ENCODE measurements at places on chromosomes 5 and 9. TPM values are rescaled to one million over a fixed set of nuclear protein-coding genes. Genes with fewer than 3 reads are reported as not detected.

TMEM203 gene
- 29.9 TPM for total RNA-seq

- DNase-seq = peak; percentile 78
Measured at GRCh38 chr5:73519531-73520283, 21.5 kb downstream of the BTF3 start.

- DNase-seq = no peak
Measured at GRCh38 chr5:174147551-174147950, 102.0 kb downstream of the NSG2 start.

GRCh38 chr5:149780043-149780737 lies 50.1 kb downstream of the PPARGC1B start:
- DNase-seq = no peak

DNA sequence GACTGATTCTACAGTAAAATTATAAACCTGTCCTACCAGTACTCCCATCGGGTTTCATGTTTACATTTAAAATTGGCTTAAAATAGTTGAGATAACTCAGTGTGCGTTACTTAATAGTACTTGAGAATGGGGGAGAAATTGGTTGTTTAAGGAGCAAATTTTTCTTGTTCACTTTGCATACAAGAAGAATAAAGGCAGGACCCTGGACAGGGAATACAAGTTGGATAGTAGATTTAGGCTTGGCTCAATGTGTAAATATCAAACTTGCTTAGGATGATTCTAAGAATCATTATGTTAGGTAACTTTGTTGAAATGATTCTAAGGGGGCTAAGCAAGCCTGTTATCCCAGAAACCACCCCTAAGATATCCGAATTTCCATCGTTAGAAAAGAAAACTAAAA lies 448.4 kb upstream of the TLE4 start:
- DNase-seq = no peak

MTRR gene
- total RNA-seq = 54.3 TPM

CAMK2A gene
- not detected for total RNA-seq

DDX4 gene
- not detected for total RNA-seq

FOXD4L6 gene
- total RNA-seq = 0.16 TPM

IFNB1 gene
- 1.1 TPM for total RNA-seq

DNA sequence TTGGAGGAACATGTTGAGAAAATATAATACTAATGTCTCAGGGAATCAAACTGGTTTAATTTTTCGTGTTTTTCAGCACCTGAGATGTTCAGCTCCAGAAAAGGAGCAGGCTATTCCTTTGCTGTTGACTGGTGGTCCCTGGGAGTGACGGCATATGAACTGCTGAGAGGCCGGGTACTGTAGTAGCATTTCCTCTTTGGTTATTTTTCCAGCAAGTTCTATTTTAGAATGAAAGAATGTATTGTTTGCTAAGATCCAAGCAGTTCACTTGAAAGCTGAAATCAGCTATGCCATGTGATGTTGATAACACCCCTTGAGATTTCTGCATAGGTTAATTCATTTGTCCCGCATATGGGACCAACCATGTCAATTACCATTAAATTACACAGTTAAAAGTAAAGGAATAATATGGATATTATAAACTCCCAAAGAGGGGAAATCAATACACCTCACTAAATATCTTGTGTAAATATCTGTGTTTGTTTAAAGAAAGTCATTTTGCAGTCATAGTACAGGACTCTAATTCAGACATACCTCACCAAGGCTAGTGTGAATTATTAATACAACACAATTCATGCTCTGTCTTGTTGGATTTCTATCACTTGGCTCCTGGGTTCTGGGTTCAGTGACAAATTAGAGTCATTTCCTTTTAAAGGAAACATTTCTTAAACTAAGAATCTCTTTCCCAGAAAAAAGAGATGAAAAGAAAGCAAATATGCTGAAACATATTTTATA lies 126.8 kb downstream of the STK32A start:
- no peak for DNase-seq

GRCh38 chr5:30040488-30041118 lies 1152.9 kb upstream of the CDH6 start:
- DNase-seq = peak; percentile 38

DNA sequence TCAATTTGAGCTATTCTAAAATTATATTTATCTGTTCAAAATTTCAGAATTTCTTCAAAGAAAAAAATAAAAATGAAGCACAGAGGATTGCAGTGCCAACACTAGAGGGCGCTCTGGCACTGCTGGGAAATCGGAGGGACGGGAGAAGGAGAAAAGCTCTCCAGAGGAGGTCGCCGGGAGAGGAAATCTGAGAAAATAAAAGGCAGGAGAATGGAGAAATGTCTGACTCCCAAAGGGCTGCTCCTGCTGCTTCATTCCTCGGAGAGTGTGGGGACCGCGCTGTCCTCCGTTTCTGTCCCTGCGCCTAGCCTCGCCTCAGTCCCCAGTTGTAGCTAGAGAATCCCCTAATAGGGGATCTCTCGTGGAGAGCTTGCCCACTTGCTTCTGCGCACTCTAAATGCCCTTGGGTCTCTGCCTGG lies 40.0 kb upstream of the ARSB start:
- DNase-seq = peak; percentile 55

GPBP1 gene
- 88.5 TPM for total RNA-seq

GRCh38 chr9:111866976-111867375 lies 29.6 kb upstream of the UGCG start:
- no peak for DNase-seq

DNA sequence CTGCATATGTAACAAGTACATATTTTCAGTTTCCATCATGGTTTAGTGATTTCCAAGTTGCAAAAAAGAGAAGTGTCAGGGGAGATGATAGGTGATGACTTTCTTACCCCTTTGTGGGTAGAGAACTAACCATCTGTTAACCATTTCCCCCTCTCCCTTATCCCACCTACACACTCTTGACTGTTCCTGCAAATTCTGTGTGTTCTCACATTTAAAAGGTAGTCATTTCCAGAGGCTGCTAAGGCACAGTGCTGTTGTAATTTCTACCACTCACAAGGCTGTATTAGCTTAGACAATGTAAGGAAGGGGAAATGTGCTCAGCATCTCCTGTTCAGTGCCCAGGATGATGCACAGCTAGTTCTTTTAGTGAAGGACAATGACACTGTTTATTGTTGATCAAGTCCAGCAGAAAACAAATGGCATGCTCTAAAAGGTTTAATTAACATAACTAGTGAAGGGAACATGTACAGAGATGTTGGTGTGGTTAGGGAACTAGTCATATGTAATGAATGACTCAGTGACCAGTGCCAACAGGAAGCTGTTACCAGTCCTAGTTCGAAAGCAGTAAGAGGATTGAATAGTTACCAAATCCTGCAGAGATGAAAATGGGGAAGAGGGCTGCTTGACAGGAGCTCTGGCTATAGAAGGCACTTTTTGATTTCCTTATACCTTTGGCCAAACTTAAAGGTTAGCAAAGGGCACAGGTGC lies 165.1 kb downstream of the PLK2 start:
- no peak for DNase-seq

DNA sequence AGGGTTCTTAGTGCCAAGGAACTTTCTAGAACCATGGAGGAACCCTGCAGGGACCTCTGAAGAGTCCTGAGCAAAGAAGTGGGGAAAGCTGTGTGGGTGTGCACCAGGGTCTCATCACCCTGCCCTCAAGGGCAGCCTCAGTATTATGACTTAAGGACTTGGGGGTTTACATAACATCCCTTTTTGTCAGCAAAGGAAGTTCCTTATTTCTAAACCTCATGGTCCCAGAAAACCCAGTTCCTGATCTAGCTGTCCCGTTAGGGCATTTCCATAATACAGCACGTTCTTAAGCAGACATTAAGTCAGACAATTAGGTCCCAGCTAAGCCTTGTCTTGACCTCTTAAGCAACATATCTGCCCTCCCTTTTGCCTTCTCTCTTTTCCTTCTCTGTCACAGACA lies 57.3 kb downstream of the DAPK1 start:
- no peak for DNase-seq

- peak; percentile 45 for DNase-seq
Measured at GRCh38 chr5:157820593-157821252, 38.2 kb downstream of the CLINT1 start.

DNA sequence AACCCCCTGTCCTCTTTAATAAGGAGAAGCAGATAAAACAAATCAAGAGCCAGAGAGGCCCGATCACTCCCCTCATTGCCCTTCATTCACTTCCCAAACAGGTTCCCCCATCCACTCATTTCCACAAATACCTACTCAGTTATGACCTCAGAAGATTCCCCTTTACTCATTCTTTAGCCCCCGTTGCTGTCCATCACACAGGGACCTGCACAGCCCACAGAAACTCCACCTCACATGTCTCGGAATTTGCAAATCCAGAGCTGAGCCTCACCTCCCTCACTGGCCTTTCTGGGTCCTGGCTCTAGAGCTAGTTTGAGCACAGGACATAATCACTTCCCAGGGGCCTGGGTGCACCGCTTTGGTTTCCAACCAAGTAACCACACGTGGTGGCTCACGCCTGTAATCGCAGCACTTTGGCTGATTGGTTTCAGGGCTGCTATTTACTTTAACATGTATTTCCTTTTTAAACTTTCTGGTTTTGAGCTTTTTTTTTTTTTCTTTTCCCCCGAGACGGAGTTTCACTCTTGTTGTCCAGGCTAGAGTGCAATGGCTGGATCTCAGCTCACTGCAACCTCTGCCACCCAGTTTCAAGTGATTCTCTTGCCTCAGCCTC lies 17.8 kb downstream of the ATP6V0E1 start:
- peak; percentile 59 for DNase-seq

DNA sequence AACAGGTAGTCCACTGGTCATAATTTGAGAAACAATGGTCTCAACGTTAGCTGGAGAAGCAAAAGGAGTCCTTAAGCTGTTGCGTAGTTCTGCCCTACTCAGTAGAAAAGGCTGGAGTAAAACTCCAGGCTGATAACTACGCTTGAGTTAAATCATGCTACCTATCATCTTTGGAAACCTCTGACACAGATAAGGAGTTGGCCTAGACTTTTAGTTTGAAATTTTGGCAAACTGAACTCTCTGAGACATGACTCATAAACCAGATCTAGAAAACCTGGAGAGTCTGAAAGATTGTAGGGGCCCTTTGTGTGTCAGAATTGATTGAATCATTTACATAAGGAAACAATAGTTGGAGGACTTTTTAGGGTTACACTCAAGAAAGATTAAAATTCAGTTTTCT lies 26.3 kb downstream of the NMUR2 start:
- no peak for DNase-seq

- DNase-seq = no peak
Measured at GRCh38 chr5:121937762-121938161, 24.0 kb upstream of the SRFBP1 start.

ANKRD18A gene
- total RNA-seq = 0.85 TPM

DNA sequence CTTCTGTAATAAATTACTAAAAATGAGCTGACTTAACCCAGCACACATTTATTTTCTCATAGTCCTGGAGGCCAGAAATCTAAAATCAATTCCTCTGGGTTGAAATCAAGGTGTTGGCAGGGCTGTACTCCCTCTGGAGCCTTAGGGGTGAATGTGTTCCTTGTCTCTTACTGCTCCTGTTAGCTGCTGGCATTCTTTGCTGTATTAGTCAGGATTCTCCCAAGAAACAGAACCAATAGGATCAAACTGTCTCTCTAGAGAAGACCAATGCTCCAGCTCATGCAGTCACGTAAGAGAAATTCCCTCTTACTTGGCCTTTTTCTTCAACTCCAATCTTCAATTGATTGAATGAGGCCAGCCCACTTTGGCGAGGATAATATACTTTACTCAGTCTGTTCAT lies 15.3 kb upstream of the CD180 start:
- no peak for DNase-seq

- no peak for DNase-seq
Measured at GRCh38 chr9:116152390-116152789, 1.2 kb upstream of the PAPPA start.

- no peak for DNase-seq
Measured at GRCh38 chr5:113163328-113163727, 186.7 kb downstream of the DCP2 start.

ABO gene
- not detected for total RNA-seq

- DNase-seq = no peak
Measured at GRCh38 chr9:37445832-37446231, 19.4 kb downstream of the ZBTB5 start.

STK32A gene
- not detected for total RNA-seq

DNA sequence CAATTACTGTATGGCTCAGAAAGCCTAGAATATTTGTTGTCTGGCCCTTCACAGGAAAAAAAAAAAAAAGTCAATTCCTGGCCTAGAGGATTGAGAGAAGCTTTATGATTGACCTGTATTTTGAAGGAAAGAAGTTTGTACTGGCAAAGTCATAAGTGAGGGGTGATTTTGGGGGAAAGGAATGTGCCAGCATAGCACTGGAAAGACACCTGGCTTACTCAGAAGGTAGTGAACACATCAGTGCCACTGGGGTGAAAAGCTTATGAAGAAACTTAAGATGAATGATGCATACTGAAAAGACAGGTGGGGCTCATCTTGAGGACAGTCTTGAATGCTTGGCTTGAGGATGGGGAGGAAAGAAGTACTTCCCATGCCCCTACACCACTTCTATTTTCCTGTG lies 127.9 kb upstream of the RASA1 start:
- no peak for DNase-seq

- DNase-seq = no peak
Measured at GRCh38 chr5:185095-186070, 5.9 kb upstream of the LRRC14B start.

EGR1 gene
- total RNA-seq = 46.4 TPM

GABRP gene
- not detected for total RNA-seq

DNA sequence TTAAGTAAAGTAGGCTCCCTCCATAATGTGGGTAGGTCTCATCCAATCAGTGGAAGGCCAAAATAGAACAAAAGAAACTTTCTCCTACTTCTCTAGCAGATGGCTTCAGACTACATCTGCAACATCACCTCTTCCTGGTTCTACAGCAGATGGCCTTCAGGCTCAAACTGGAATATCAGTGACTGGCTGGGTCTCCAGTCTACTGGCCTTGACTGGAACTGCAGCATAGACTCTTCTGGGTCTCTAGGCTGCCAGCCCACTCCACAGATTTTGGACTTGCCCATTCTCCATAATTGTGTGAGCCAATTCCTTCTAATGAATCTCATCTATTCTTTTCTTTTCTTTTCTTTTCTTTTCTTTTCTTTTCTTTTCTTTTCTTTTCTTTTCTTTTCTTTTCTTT lies 64.8 kb downstream of the ACER2 start:
- no peak for DNase-seq

Measured in activated CD8-positive, alpha-beta T cell treated with anti-CD3 and anti-CD28 coated beads for 36 hours (primary cell).